Activated CD8-positive, alpha-beta memory T cell treated with anti-CD3 and anti-CD28 coated beads for 4 hours (primary cell): ENCODE measurements at places on chromosomes 3 and 15.

DNA sequence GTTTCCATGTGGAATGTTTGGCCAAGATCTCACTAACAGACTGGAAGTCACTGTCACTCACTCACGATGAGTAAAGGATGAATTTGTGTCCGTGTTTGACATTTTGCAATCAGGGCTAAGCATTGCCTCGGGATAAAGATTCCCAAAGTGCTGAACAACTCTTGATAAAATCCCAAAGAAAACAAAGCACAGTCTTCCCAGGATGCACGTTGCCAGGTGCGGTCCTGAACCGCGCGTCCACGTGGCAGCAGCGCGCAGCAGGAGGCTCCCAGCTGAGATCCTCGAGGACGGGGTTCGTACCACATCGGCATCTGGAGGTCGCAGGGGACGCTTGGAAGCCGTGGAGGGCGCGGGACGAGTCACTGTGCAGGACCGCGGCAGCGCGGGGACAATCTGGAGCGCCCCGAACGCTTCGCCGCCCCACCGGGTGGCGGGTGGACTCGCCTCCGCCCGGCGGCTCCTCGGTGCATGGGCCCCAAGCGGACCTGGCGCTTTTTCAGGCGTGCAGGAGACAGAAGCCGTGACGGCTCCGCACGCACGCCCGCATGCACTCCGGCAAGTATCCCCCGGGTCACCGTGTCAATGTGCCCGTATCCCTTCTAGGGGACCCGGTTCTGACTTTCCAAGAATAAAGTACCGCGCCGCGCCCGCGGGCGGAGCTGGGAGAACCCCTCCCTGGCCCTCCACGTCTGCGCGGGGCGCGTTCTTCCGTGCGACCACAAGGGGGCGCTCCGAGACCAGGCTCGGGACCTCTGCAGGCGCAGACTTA is 17.7 kb downstream of the CPN2 start:
- DNase-seq: peak; percentile 75

- no peak for DNase-seq
Observed at GRCh38 chr3:53420831-53421230, 73.5 kb upstream of the DCP1A start.

DNA sequence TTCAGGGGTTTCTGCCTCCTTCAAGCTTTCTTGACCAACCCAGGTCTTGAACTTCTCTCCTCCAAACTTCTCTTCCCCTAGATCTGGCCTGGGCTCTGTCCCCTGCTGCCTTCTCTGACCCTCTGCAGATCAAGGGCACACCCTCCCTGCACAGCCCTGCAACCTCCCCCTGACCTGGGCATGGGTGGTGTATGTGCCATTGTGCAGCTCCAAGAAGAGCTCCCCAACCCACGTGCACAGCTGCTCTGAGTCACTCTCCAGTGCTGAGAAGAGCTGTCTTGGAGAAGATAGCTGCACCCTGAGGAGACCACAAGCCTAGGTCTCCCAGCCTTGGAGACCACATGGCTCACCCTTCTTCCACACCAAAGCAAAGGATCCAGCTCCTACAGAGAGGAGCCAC is 8.0 kb downstream of the MAN2C1 start:
- DNase-seq: no peak

GRCh38 chr3:49462222-49462621 is 7.8 kb upstream of the DAG1 start:
- DNase-seq: no peak

- no peak for DNase-seq
Observed at GRCh38 chr3:156311431-156311830, 191.1 kb downstream of the KCNAB1 start.

DNA sequence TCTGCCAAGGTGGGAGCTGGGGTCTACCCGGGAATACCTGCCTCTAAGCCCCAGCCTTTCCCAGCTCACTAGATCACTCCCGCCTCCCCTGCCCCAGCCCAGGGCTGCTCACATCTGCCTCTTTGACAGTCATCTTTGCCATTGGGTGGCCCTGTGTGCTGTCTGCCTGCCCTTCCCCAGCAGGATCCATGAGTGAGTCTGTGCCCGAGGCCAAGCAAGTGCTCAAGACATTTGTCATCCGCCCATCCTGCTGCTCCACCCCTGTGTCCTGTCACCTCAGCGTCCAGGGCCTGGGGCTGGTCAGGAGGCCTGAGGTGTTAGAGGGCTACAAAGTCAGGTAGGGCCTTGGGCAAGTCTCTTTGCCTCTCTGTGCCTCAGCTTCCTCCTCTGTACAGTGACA is 89.4 kb downstream of the LSM3 start:
- DNase-seq: no peak

DNA sequence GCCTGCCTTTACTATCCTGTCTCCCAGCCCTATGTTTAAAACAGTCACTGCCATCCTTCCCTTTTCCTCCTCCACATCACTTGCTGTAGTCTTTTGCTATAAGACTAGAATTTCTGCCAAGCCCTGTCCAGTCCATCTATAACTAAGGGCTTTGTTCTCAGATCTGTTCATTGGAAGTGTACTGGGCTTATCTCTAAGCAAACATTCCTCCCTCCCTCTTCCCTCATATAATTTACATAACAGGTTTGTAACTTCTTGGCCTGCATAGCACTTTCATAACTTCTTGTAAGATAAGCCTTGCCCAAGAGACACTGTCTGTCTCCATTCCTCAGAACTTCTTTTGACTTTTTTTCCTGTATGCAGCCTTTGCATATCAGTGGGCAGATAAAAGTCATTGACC is 16.7 kb downstream of the TPRG1 start:
- no peak for DNase-seq

GRCh38 chr3:165754219-165755007 is 82.8 kb downstream of the BCHE start:
- no peak for DNase-seq

DNA sequence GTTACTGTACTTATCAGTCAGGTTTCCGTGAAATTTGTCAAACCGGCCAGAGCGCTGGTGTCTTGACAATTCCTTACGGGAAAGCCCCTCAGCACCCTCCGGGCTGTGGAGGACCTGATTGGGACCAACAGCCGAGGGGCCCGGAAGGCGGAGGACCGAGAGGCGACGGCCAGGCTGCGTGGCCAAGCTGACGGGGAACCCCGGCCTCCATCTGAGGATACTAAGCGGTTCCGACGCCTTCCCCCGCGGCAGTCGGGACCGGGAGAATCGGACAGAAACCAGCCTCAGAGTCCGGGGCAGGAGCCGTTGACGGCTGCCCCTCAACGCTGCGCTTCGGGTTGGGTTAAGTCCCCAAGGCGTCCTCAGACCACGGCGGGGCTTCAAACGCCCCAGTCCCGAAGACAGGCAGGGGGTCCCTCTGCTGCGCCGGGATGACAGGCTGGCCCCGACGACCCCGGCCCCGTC is 499 bp downstream of the ALDH1A2 start:
- no peak for DNase-seq

DNA sequence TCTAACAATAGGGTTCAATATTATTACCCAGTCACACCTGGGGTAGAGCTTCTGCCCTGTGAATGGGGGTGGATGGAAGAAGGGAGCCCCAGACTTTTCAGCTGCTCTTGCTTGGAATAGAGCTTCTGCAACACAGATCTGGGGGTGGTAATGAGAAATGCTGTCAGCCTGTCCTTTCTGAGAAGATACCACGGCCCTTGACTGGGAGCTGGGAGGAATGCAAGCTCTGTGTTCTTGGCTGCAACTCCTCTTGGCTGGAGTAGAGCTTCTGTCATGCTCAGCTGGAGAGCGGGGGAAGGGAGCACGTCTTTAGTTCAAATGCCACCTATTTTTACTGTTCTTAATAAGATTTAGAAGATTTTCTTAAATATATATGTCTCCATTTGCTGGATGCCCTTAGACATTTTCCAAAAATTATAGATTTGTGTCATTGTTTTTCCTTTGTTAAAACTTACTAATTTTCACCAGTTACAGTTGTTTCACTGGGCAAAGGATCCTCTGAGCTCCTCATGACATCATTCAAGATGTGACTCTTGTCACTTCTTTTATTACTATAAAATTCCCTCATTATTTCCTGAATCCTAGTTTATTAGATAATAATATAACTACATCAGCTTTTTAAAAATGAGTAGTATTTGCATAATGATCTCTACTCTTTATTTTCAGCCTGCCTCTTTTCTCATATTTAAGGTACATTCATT is 180.0 kb upstream of the TGFBR2 start:
- no peak for DNase-seq

GRCh38 chr3:70822669-70823068 is 510.2 kb upstream of the MDFIC2 start:
- no peak for DNase-seq

DNA sequence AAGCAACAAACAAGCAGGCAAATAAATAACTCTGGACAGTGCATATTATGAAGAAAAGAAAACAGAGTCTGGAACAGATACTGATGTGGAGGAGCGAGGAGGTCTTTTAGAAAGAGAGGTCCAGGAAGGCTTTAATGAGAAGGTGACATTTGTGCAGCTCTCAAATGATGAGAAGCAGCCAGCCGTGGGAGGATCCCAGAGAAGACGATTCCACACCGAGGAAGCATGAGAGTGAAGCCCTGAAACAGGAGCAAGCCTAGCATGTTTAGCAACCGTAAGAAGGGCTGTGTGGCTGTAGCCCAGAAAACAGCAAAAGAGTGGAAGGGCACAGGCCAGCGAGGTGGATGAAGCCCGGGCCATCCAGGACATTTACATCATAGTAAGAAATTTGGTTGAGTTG is 93.1 kb downstream of the RAD18 start:
- DNase-seq: no peak

GRCh38 chr3:76131396-76132153 is 346.2 kb upstream of the ZNF717 start:
- no peak for DNase-seq

DNA sequence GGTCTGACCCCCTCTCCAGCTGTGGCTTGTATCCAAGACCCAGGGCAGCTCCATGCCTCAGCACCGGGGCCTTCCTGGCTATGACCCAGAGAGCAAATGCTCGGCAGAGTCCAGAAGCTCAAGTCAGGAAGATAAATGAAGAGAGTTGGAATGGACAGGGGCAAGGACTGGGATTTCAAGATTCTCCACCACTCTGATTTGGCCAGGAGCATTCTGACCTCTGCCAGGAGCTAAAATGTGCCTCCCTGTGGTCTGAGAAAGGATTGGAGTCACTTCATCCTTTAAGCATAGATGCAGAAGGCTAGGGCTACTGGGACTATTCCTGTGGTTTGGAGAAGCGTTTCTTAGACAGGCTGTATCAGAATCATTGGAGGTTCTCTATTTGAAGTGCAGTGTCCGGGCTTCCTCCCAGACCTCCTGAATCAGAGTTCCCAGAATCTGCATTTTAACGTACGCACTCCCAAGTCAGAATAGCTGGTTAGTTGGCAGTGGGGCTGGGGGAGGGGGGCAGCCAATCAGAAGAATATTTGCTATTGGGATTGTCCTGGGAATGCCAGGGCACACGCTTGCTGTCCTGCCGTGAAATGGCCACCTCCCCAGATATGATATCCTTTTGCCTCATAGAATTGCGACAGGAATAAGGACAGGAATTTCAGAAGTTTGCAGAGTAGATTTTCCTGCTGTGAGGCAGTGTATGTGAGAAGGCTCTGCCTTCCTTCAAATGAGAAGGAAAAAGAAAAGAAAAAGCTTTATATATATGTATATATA is 57.4 kb downstream of the HRH1 start:
- DNase-seq: no peak

DNA sequence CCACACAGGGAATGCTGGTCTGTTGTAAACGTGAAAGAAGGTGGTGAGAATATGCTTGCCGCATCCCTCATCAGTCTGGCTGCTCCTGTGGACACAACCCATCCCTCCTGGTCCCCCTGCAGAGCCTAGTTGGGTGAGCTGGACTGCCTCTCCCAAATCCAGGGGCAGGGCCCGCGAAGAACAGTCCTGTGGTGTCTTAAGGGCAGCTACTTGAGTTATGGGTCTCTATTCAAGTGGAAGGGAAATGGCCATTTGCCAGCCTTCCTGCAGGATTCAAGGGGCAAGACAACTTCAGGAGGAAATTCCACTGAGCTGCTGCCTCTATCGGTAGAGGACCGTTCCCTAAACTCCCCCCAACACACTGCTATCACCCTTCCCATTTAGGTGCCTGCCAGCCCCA is 98.9 kb downstream of the IQSEC1 start:
- no peak for DNase-seq

- no peak for DNase-seq
Observed at GRCh38 chr3:192637803-192638202, 89.5 kb downstream of the FGF12 start.

- no peak for DNase-seq
Observed at GRCh38 chr3:124619887-124620599, 110.2 kb upstream of the UMPS start.
